ENCODE measurements at places on chromosomes 4 and X. TPM values are rescaled to one million over a fixed set of nuclear protein-coding genes. Genes with fewer than 3 reads are reported as not detected.

DNA sequence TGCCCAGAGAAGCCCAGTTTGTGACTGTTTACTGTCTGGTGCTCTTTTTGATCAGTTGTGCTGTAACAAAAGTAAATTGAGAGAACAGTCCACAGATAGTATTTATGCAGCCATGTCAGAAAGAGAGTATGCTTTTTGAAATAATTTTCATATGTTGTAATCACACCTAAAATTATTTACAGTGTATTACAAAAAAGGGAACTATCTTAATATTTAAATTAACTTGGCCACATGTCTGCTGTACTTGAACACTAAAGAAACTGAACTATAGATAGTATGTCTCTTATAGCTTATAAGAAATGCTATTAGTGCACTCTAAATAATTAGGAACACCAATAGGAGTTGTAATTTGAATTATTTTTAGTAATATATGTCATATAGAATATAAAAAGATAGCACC, 30.2 kb downstream of the KIAA0232 start:
- DNase-seq = no peak

DNA sequence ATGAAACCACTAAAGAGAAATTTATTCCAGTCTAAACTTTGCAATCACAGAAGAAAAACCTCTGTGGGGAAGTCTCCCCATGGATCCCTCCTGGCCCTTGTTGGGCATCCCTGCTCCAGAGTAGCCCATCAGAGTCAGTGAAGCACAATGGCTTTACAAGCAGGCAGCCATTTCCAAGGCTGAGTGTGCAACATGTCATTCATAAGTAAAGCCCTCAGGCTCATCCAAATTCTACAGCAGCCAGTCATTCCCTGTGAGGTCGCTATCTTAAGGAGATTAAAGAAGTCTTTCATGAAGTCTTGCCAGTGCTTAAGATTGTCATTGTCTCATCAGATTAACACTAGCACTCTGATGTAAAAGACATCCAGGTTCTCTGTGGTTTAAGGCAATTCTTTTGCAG, 17.0 kb upstream of the MAPK10 start:
- DNase-seq = no peak

GRCh38 chr4:145739845-145740244, 59.9 kb downstream of the C4orf51 start:
- no peak for DNase-seq

DNA sequence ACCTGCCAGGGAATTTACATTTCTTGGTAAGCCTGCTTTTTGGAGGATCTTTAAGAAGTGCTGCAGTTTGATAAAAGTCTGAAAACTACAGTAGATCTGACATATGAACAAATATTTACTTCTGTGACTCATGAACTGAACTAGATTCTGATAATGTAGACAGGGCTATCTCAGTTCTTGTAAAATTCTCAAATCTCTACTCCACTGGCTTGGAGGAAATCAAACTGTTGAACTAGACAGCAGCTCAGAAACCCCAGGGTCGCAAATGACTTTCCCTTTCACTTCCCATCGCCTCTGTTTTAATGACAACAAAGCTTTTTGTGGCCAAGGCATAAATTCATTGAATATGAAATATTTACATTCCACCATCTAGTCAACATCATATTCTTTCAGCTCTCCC, 15.4 kb upstream of the OCIAD1 start:
- no peak for DNase-seq

GRCh38 chr4:47278631-47279030, 184.9 kb downstream of the COMMD8 start:
- DNase-seq = no peak

GRCh38 chr4:38371391-38371851, 292.6 kb upstream of the KLF3 start:
- DNase-seq = no peak

DNA sequence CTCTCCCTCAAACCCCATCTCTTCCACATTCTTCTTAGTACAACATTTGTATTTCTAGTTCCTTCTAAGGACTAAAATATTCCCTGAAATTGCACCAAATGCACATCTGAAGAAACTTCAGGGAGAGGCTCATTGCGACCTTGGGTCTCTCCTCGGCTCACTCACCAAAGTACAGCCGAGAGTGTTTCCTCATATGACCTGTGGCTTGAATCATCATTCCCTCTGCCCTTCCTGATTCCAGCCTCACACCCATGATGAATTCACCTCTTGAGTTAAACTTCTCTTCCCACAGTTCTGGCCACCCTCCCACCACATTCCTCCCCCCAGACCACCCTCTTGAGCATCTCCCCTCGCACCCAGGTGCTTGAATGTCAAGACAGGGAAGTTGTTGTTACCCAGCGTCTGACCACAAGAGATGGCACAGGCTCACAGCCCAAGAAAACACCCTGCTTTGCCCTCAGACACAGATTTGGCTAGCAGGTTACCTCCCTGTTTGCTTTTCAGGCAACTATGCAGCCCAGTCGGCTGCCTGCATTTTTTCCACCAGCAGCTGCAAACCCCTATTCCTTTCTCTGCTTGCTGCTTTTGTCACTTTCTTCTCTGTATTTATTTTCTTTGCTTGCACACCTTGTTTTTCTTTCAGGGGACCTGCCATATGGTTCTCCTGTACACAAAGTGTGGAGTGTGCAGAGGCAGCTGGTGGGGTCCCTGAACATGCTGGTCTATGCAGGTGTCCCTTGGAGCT, 214.8 kb downstream of the SPATA18 start:
- DNase-seq = no peak

- no peak for DNase-seq
These were observed 607 bp upstream of the SCOC start for GRCh38 chr4:140372751-140373327.

The PNMA5 gene
- polyA plus RNA-seq = not detected

The SPP1 gene
- polyA plus RNA-seq = 85.1 TPM

The AMOT gene
- 22.1 TPM for polyA plus RNA-seq

The MMRN1 gene
- polyA plus RNA-seq = 4.8 TPM
